Stimulated activated CD8-positive, alpha-beta memory T cell treated with anti-CD3 and anti-CD28 coated beads, Interleukin-7, amount 100 ng/mL, for 4 hours (primary cell): ENCODE measurements at places on chromosomes 3 and 15.

DNA sequence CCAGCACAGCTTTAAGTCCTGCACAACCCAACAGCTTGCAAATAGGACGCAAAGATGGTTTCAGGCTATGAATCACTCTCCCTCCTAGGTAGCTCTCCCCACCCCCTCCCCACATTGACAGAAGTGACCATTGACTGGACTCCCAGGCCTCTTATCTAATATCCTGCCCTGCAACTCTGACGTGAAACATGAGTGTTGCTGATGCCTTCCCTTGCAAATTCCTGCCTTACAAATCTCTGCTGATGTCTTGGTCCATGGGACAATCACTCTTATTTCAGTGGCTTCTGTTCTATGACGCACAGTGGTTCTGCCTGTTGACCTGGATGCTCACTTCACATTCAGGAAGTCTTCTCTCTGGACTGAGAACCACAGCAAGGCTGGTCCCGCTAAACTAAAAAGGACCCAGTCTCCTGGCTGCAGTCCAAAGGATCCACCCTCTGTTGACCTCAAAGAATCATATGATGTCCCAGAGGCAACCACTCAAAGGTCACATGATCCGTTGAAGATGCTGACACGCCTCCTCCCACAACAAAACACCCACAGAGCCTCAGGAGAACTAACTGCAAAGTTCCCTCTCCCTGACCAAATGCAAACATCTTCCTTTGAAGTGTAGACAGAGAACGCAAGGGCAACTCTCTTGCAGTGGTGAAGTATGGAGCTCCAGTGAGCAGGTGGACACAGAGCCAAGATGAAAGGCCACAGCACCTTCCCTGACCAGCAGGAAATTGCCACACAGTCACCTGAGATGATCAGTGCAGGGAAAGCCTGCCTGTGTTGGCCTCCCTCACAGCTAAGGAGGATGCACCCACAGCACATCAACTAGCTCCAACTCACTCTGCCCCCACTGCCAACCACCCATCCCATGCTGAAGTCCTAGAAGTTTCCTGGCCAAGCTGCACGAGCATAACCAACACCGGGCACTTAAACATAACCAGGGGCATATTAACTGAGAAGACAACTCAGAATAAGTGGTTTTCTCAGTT lies 112.3 kb downstream of the ADAMTS17 start:
- DNase-seq: no peak

GRCh38 chr3:106185949-106186348 lies 317.1 kb upstream of the CBLB start:
- DNase-seq: no peak

GRCh38 chr3:167978486-167978885 lies 117.2 kb downstream of the GOLIM4 start:
- no peak for DNase-seq

DNA sequence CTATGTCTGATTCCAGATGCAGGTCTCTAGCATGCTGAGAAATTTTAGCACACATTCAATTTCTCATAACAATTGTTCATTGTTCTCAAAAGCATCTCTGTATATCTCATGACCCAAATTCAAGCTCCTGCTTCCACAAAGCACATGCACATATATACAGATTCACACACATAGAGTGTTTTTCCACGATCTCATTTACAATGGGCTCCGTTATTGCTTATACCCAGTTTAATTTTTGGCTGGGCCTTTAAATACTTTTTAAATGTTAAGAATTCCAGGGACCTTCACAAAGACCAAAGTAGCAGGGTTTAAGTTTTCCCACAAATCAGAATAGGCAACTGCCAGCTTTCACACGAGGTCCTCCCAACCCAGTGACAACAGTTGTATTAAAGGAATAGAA lies 333.5 kb upstream of the SEMA6D start:
- no peak for DNase-seq

DNA sequence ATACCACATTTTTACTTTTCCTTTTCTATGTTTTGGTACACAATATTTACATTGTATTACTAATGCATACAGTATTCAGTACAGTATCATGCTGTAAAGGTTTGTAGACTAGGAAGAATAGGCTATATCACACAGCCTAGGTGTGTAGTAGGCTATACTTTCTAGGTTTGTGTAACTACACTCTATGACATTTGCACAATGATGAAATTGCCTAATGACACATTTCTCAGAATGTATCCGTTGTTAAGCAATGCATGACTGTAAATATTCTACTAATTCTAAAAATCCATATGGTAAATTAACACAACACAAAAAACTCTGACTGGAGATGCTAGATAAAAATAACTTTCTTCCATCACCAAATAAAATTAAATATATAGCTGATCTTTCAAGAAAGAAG lies 16.2 kb downstream of the NEDD4 start:
- DNase-seq: no peak

DNA sequence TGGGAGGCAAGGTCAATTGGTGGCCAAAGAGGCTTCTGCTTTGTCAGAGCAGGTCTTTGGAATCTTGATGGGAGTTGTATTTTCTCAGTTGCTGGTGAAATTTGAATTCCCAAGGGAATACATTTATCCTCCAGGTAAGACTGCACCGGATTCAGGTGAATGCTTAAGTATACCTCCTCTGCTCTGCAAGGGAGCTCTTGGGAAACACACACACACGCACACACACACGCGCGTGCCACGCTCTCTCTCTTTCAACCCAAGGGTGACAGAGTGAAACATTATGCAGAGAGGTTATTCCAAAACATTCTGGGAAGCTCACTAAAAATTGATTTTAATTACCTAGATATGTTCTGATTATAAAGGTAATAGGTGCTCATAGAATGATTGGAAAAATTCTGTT lies 33.7 kb downstream of the ST6GAL1 start:
- no peak for DNase-seq

DNA sequence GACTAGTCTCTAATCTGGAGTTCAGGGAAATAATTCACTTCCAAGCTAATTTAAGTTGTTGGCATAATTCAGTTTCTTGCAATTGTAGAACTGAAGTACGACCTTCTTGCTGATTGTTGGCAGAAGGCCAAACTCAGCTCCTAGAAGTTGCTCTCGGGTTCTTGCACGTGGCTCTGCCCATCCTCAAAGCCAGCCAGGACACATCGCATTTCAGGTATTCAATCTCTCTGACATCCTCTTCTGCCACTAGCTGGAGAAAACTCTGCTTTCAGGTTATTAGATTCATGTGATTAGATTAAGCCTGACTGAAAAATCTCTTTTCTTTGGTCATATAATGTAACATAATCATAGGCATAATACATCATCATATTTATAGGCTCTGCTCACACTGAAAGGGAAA lies 362.0 kb downstream of the ZPLD1 start:
- no peak for DNase-seq

GRCh38 chr3:146250449-146251382 lies at the start of gene PLSCR4:
TSS of gene PLSCR4 (minus strand) at chr3:146251105. CDS start at chr3:146222071, 29,034 bp downstream.
- DNase-seq: no peak

DNA sequence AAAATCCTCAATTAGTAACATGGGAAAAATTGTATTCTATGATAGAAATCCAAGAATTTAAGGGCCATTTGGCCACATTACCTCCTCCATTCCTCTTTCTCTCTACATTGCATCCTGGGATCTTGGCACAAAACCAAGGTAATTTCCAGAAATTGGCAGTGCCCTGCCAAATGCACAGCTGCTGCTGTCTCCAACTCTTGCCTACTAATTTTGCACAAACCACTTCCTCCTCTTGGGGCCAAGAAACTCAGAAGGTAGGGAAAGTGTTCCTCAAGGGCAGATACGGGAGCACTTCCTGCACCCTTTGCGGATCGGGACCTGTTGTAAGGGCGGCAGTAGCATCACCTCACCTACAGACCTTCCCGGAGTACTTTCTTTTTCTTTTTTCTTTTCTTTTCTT lies 57.8 kb downstream of the MAP3K13 start:
- no peak for DNase-seq

DNA sequence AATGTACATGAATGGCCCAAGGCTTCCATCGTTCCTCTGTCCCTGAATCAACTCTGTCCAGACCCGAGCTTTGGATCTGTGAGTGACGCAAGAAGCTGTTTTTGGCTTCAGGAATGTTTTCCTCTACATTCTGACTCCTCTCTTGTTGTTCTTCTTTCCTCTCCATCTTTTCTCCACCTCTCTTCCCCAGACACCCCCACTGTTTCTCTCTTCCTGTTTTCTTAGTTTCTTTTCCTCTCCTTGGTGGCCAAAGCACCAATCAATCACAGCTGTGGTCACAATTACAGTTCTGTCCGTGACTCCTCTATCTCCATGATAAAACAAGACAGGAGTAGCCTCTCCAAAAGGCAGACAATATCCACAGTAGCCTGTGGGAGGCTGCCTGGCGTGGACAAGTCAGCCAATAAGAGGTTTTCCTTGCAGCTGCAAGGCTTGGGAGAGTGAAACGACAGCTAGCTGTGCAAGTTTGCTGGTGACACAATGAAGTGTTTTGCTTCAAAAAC lies 4.9 kb upstream of the TMEM212 start:
- no peak for DNase-seq

DNA sequence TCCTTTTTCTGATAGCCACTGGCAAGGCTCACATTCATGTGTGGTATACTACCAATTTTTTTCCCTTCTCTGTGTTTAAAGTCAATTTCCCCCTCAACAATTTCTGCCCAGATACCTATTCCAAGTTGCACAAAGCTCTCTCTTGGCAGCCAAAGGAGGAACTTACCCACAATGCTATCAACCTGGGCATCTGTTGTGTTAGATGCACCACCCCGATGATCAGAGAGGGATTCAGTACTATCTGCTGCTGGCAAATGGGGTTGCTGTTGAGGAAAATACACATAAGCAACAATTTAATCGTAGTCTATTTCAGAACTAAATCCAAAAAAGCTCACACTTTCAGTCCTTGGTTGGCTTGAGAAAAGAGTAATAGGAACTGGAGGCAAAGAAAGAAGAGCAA lies 46.1 kb downstream of the AAGAB start:
- DNase-seq: no peak
